NAMALWA (cell line): ENCODE measurements at places on chromosomes 1 and 21.

DNA sequence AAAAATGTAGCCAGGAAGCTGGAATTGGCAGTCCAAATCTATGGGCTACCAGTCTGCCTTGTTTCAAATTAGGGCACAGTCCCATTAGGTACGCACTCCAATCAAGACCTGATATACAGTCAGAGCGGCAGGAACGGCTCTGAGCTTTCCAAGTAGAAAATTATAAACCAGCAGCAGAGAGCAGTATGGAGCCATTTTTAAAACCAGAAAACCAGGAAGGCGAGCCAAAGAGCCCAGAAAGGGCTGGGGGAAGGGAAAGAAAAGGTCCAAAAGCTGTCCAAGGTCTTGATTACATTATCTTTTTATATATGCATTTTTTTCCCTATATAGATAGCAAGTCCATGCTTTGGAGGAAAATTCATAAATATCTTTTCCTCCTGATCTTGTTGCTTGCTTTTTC lies 719.0 kb downstream of the RWDD3 start:
- DNase-seq, result no peak

- no peak for DNase-seq
Measured at GRCh38 chr1:39107341-39108290, 81.5 kb downstream of the NDUFS5 start.

- DNase-seq, result no peak
Measured at GRCh38 chr1:94787691-94788090, 32.5 kb upstream of the SLC44A3 start.

GRCh38 chr1:44919400-44919799 lies 67.0 kb downstream of the EIF2B3 start:
- no peak for DNase-seq

- no peak for DNase-seq
Measured at GRCh38 chr1:233082778-233083550, 132.6 kb downstream of the NTPCR start.

- no peak for DNase-seq
Measured at GRCh38 chr21:17709266-17709611, 96.5 kb upstream of the BTG3 start.

GRCh38 chr1:56627636-56628039 lies 17.5 kb upstream of the PRKAA2 start:
- DNase-seq, result no peak

- DNase-seq, result no peak
Measured at GRCh38 chr1:3632298-3632697, 7.5 kb downstream of the TPRG1L start.

DNA sequence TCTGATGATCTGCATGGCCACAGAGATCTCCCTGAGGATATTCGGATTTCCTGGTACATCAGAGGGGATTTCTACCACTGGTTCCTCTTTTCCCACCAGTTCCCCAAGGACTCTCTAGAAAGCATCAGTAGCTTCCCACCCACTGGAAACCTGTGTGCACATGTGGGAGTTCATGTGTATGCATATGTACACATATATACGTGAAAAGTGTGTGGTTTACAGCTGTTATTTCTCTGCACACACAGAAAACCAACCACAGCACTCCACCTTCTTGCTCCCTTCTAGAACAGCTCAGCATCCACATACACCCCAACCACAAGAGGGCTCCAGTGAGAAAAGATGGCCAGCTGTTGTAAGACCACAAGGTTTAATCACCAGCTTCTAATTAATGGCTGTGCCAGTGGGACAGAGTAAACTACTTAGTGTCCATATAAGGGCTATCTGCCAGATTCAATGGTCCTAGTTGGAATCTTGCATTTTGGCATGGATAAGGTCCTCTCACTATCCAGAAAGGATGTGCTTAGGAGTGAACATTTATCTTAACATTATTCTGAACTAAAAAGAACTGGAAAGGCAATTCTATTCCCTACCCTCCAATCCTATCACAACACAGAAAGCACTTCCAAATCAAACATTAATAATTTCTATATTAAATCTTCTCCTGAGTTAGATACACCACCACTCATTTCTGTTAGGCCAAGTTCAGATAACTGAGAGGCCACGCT lies 24.1 kb downstream of the GPR3 start:
- DNase-seq, result peak; percentile 90

- no peak for DNase-seq
Measured at GRCh38 chr1:89865498-89866382, 44.9 kb downstream of the LRRC8D start.

DNA sequence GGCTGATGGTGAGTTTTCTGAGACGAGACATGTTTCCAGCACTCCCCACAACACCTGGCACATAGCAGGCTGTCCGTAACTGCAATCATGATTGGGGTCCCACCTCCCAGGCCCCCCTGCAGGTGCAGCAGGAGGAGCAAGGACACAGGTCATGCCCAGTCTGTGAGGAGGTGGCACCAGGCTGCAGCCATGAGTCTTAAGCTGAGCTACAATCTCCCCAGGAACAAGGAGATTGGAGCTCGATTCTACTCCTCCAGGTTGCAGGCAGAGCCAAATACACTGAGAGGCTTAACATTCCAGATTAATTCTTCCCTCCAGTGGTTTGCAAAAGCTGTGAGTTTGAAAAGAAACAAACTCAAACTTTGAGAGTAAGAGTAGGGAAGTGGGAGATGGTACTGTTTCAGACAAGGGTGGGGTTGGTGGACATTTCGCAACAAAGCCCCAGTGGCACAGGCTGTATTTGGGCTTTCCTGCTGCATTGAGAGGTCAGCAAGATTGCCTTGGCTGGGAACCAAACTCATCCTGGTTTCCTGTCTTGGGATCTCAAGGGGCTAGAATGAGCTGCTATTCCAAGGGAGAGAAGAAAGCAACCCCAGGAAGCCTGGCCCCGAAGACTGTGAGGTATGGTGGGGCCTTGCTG lies 64.8 kb upstream of the GALNT2 start:
- DNase-seq, result no peak

- no peak for DNase-seq
Measured at GRCh38 chr1:11784256-11784992, 21.3 kb downstream of the MTHFR start.

GRCh38 chr1:163467289-163467688 lies 145.5 kb downstream of the NUF2 start:
- no peak for DNase-seq

DNA sequence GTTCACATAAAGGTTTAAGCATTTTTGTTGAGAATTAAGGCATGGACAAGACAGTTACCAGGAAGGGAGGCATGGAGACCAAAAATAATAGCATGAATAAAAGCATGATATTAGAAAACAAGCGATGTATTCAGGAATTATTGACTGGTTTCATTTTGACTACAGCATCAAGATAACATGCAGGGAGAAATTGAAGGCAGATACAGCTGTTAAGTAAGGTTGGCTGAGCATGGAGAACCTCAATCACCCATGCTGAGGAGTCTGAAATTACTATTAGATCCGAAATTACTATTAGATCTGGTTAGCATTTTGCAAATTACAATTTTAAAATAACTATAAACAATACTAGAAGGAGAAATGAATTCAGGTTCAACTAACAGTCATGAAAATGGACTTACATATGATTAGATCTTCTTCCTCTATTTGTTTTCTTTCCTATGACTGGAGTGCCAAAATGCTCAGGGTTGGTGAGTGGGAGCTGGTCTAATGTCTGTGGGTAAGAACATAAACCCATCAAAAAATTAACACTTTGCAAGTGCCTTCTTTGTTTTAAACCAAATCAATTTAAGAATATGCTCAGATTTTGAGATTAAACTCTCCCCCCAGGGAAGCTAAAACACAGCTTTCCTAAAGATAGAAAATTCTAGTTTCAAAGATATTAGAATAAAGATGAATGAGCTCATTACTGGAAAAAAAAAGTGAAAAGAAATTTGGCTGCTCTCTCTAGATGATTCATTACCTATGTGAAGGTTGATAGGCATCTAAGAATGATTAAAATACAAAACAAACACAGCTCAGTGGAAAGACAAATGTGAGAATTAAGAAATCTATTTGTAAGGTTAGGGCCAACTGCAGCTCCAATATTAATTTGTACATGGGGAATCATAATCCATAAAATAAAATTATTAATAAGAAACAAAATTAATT lies 81.7 kb downstream of the ARID4B start:
- DNase-seq, result no peak

- no peak for DNase-seq
Measured at GRCh38 chr1:41414716-41415306, 53.6 kb downstream of the FOXO6 start.

DNA sequence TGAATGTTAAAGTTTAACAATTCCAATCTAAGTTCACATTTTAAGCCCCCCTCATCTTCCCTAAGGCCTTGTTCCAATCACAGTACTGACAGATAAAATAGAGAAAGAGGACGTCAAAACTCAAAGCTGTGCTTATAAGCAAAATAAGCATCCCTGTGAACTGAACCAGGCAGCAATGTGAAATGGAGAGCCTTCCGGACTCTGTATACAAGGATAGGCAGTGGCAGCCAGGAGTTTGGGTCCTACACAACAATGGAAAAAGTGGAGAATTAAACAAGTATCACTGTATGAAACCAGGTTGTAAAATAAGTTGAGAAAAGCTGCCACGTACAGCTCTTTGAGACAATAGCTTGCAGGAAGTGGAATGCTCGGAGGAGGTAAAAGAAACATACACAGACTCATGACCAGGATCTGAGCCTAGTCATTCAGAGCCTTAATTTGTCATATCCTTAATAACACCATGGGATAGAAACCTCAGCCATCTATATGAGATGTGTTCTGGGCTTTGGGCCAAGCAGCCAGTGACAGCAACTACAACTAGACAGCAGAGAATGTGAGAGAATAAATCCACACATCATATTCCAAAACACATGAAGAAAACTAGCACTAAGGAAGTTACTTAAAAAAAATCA lies 55.2 kb upstream of the PALMD start:
- no peak for DNase-seq

- no peak for DNase-seq
Measured at GRCh38 chr1:201279313-201279712, 4.0 kb upstream of the PKP1 start.

GRCh38 chr1:182700351-182700709 lies 15.9 kb upstream of the RGS8 start:
- no peak for DNase-seq

DNA sequence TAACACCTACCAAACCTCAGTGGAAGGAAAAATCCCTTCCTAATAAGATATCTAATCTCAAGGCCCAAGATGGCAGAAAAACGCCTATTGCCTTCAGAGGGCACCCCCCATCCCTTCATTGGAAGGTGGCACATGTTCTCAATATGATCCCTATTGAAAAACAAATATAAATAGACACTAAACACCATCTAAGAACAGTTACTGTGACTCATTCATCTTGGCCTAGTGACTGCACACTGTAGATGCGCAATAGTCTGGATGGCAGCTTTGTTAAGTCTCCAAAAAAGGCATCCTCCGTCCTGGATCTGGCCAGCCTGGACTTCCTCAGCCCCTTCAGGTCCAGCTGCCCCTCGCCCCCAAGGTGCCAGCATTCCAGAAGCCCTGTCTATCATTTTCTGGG lies 121.9 kb downstream of the CAPN8 start:
- DNase-seq, result no peak

GRCh38 chr21:31558189-31558961 lies 101.1 kb upstream of the SOD1 start:
- no peak for DNase-seq

- DNase-seq, result no peak
Measured at GRCh38 chr21:20652846-20653245, 345.4 kb upstream of the NCAM2 start.

- no peak for DNase-seq
Measured at GRCh38 chr1:54548389-54549044, 489 bp downstream of the ACOT11 start.

GRCh38 chr1:44603718-44604117 lies 70.6 kb downstream of the TMEM53 start:
- DNase-seq, result no peak

- no peak for DNase-seq
Measured at GRCh38 chr1:232987774-232988140, 37.3 kb downstream of the NTPCR start.
